ENCODE measurements at places on chromosomes 16 and 17. TPM values are rescaled to one million over a fixed set of nuclear protein-coding genes. Genes with fewer than 3 reads are reported as not detected.

DNA sequence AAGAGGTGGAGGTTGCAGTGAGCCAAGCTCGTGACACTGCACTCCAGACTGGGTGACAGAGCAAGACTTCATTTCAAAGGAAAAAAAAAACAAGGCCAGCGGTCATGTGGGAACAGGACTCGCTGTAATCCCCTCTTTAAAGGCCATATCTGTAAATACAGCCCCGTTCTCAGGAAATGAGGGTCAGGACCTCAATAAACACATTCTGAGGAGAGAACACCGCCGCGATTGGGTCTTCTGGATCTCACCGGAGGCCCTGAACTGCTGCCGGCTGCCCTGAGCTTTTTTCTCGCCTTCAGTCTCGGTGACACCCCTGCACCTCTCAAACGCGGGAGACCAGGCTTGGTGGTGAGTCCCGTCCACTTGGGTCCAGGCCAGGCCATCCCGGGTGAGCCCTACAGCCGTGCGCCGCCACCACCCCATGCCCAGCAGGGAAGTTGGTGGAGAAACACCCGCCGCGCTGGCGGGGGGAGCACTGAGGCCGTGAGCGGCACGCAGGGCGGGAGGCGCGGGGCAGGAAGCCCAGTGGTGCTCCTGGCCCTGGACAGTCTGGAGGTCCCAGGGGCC lies 28.4 kb downstream of the SLC25A10 start:
- DNase-seq: no peak

GRCh38 chr17:39981207-39981741 lies 667 bp downstream of the PSMD3 start:
- no peak for DNase-seq

DNA sequence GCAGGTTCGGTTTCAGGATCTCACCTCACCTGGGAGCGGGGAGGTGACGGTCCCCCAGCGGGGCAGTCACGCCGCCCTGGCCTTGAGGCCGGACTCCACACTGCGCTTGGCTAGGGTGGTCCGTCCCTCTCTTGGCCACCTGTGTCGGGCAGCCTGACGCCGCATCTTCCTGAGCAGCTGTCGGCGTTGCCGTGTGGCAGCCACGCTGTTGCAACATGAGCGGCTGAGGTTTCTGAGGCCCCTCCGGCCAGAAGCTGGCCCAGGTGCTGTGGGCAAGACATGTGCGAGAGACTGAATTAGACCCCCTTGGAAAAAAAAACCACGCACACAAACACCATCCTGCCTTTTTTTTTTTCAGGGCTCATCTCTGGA lies 49.2 kb downstream of the IRF8 start:
- no peak for DNase-seq

DNA sequence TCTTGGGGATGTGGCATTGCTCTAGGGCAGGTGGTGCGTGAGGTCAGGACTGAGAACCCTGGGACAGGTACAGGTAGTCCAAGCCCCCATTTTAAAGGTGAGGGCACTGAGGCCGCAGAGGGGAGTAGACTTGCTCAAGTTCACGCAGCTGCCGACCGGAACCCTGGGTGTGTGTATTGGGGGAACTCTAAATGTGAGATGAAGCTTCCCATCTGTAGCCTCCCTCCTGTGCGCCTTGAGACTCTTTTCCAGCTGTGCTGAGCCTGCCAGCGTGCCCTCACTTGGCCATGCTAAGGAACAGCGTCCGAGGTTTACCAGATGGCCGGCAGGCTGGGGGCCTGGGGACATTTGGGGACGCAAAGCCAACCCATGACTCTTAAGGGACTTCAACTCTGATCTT lies 79.0 kb upstream of the CDC42EP4 start:
- DNase-seq: no peak

- no peak for DNase-seq
Observed at GRCh38 chr16:86447228-86447627, 63.1 kb upstream of the FOXF1 start.

GRCh38 chr16:89410322-89410721 lies 80.0 kb downstream of the ANKRD11 start:
- DNase-seq: no peak

WNT3 gene
- 6.0 TPM for total RNA-seq

SALL1 gene
- total RNA-seq: 3.4 TPM

FBXO39 gene
- total RNA-seq: 0.31 TPM

MFAP4 gene
- not detected for total RNA-seq

RRN3 gene
- 58.5 TPM for total RNA-seq

CSF3 gene
- not detected for total RNA-seq

Measured in A172 (cell line).